SW 1271 (cell line): ENCODE measurements at places on chromosomes 2 and 18.

- DNase-seq = no peak
Measured at GRCh38 chr2:239341146-239341732, 59.6 kb downstream of the HDAC4 start.

DNA sequence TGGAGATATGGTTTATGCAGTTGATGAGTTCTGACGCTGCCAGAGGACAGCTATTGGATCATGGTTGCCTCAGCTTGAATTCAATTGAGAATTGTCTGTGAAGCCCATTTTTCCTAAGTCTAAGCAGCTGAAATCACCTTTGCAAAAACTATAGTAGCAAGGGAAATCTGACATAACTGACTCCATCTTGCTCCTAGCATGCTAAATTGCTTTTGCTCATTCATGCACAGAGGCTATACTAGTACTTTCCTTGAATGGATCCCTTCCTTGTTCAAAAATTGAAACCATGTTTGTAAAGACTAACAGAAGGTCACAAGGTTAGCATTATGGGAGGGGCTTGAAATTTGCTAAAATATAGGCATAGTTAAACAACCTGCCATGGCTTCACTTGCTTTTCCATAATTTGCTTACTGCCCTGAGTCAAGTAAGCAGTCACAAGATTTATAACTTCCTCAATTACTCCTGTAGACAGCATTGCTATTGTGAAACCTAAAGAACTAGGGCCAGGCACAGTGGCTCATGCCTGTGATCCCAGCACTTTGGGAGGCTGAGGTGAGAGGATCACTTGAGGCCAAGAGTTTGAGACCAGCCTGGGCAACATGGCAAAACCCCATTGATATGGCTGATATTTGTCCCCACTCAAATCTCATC is 41.2 kb downstream of the CHRNA1 start:
- DNase-seq = no peak

- no peak for DNase-seq
Measured at GRCh38 chr2:128765811-128766210, 447.1 kb upstream of the HS6ST1 start.

GRCh38 chr2:166516712-166517303 is 22.8 kb upstream of the SCN7A start:
- DNase-seq = no peak

DNA sequence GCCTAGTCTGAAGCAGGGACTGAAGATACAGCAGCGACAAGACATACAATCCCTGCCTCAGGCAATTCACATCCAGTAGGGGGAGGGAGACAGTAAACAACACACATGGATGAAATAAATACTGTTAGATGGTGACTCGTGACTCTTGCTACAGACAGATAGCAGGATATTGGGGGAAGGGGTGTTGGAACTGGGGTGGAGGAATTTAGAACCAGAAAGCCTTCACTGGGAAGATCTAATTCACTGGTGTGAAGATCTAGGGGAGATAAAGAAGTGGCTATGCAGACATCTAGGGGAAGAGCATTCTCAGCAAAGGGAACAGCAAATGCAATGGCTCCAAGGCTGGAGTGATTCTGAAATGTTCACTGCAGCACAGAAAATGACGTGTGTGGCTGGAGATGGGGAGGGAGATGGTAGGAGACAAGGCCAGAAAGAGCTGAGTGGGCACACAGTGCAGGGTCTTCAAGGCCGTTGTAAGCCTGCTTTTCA is 52.6 kb upstream of the TMEM163 start:
- DNase-seq = no peak

GRCh38 chr2:47309952-47310800 is 92.8 kb upstream of the MSH2 start:
- no peak for DNase-seq

- DNase-seq = no peak
Measured at GRCh38 chr2:119323459-119323858, 43.2 kb downstream of the C2orf76 start.

GRCh38 chr18:50848061-50848551 is 28.3 kb upstream of the MRO start:
- no peak for DNase-seq

DNA sequence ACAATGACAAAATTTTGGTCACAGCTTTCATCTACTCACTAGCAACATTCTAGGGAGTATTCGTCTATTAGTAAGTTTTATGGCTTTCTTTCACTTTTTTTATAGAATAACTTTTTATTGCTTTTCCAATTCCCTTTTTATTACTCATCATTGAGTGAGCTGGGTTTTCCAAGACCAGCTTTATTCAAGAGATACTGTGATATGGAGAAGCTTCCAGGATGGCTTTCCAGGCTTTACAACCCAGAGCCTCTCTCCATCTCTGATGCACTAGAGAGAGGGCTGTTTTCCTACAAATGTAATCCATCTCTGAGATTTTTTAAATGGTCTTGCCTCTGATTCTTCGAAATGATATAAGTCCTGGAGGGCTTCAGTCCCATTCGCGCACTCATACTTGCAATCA is 118.3 kb downstream of the LDLRAD4 start:
- DNase-seq = no peak

DNA sequence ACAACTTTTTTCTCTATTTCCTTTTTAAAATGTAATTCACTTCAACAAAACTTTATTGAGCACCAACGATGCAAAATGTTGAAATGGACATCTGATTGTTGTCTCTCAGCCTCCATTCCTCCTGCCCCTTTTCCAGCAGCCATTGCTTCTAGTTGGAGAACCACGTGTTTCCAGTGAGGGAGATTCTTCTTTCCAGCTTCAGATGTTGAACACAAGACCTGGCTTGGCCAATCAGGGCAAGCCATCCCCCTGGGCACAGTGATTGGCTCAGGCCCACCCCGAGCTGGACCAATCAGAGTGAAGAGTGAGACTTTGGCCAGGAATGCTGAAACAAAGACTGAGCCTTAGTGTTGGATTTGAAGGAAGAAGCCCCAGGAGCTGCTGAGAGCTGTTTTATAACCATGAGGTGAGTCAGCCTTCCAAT is 59.0 kb downstream of the E2F6 start:
- no peak for DNase-seq

- DNase-seq = no peak
Measured at GRCh38 chr2:164389411-164389810, 231.9 kb downstream of the GRB14 start.

GRCh38 chr2:240520974-240521350 is 36.8 kb downstream of the ANKMY1 start:
- no peak for DNase-seq

DNA sequence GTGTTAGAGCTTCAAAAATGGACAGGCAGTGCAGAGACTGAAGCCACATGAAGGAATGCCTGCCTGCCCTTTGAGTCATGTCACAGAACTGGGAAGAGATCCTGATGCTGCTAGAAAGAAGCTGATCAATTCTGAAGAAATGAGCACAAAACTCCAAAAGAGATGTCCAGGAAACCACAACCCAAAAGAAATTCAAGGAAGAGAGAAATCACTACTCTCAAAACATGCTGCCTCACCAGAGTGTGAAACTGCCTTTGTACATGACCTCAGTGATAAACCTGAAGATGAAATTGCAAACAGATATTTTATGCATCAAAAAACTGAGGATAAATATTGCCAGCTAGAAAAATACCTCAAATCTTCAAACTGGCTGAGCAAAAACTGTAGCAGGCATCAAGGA is 20.5 kb downstream of the USP40 start:
- no peak for DNase-seq

GRCh38 chr18:11784674-11785304 is 66.4 kb upstream of the CHMP1B start:
- DNase-seq = no peak

DNA sequence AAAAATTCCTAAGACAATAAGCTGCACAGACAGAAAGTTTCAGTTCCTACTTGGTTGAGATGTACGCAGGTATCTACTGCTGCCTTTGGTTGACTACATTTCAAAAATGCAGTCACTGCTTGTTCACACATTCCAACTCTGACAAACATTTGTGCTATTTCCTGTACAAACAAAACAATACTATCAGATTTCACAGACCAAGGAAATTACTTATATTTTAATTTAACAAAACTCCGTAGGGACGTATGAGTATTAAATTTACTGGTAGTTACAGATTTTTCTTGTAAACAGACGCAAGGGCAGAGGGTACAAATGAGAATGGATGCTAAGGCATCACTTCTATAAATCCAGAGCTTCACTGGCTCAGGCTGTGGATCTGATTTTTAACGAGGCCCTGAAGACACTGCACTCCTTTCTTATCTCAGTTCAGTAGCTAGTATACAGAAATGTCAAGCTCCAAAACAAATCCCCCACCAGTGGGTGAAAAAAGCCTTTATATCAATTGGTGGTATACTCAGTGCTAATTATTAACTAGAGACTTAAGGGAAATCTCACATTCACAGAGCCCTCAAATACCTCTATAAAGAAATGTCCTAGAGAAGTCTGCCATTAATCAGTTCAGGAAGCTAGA is 31.7 kb upstream of the TTC32 start:
- DNase-seq = peak; percentile 96

GRCh38 chr2:145820651-145821050 is 1300.7 kb upstream of the ZEB2 start:
- no peak for DNase-seq

DNA sequence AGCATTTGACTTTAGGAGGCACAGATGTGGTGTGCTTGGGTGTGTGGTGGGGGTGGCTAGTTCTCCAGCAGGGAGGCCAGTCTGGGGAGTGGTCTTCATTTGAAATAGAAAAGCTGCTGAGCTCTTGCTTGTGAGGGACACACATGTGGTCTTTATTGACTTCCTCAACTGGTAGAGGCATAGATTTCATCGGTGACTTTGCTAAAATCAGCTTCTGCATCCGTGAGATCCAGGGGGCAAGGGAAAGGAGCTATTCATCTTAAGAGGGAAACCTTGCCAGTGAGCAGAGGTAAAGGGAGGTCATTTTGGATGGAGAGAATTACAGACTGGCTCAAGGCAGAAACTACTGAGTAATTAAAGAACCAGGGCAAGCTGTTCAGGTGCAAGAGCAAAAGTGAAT is 4.7 kb downstream of the MAPRE3 start:
- DNase-seq = no peak

DNA sequence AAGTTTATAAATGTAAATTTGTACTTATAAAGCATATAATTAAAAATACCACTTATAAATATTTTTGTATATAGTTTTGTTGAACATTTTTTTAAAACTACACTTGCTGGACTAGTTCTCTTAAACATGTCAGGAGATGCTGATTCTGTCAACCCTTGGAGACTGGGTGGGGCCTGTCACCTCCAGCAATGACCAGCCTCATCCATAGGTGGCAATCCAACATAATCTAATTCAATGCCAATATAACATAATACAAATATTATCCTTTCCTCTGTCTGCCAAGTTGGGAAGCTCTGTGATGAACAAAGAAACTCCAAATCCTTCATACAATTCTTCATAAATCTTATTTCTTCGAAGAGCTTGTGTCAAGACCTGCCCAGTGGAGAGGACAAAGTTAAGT is 140.4 kb downstream of the RBMS1 start:
- no peak for DNase-seq

GRCh38 chr18:23822590-23823385 is 133.5 kb downstream of the LAMA3 start:
- DNase-seq = no peak

GRCh38 chr2:69975136-69975852 is 13.9 kb upstream of the ASPRV1 start:
- DNase-seq = no peak

DNA sequence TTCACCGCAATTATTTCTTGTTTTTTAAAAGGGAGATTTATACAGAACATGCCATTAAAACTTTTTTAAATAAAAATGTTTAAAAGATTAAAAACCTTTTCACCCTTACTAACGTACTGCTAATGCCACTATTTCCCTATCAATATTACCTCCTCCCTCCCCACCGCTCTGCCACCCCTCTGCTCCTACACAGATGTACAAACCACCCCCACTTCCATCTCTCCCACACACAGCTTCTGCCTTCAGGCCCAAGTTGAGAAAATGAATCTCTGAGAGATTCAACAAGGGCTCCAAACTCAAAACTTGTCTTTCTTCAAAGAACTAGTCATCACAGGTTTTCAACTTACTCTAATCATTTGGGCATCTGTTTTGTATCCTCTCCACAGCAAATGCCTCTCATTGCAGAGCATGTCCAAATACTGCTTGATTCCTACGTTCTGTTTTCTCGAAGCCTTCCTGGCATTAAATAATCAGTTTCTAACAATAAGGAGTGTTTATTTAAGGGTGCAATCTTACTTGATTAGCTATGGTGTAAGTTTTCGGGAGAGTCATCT is 32.1 kb downstream of the FARSB start:
- no peak for DNase-seq

- no peak for DNase-seq
Measured at GRCh38 chr2:164565359-164565758, 55.9 kb downstream of the GRB14 start.

GRCh38 chr18:75823471-75823870 is 396.0 kb upstream of the SMIM21 start:
- no peak for DNase-seq

GRCh38 chr2:73111073-73112025 is 1.4 kb downstream of the RAB11FIP5 start:
- peak; percentile 61 for DNase-seq

DNA sequence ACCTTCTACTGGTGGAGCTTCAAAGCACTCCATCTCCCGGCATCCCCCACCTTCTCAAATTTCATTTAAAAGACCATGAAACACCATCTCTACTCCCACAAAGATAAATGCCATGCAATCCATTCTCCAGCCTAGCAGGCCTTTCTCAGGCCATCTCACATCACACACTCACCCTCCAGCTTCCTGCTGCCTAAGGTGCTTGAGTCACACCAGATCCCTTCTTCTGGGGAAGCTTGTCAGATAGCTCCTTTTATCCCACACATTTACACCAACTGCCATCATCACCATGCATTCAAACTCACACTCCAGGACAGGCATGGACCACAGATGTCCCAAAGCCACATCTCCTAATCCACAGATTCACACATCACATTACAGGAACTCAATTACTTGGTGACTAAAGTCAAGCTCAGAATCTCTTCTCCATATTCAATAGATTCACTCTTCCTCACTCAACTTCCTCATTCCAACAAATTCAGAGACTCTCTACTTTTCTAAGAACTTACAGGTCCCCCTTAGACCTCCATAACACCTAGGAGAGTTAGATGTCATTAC is 292.5 kb downstream of the TNS1 start:
- DNase-seq = no peak

GRCh38 chr2:27914041-27914804 is 23.7 kb downstream of the BABAM2 start:
- DNase-seq = no peak

DNA sequence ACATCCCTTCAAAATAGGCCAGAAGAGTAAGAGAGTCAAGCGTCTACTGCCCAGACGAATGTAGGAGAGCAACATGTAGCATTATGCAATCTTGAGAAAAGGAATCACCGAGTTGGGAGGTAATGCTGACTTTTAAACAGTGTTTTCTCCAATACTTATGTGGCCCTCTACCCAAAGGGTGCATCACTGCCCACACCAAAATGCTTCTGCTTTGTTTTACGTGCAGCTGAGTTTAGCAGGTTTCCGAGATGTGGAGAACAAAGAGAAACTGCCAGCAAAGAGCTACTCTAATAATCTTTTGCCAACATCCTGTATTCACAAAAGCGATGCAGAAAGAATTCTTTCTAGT is 63.4 kb upstream of the ZEB2 start:
- no peak for DNase-seq

DNA sequence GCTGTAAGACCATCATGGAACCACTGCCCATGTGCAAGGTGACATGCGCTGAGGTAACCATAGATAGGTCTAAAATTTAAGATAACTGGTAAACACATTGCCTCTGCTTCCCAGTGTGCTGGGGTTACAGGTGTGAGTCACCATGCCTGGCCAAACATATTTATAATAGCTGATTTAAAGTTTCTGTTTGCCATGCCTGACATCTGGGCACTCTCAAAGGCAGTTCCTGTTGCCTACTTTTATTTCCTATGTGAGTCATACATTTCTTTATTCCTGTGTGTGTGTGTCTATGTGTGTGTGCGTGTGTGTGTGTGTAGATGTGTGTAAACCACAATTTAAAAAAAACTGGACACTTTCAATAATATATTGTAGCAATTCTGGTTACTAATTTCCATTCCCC is 415.2 kb upstream of the NETO1 start:
- no peak for DNase-seq
